ENCODE measurements at places on chromosomes 6 and 20.

- DNase-seq, result no peak
Measured at GRCh38 chr20:39412091-39412490, 449.9 kb downstream of the DHX35 start.

GRCh38 chr6:67458265-67458664, 1176.8 kb upstream of the ADGRB3 start:
- DNase-seq, result no peak

- no peak for DNase-seq
Measured at GRCh38 chr6:160685762-160686450, 16.1 kb upstream of the PLG start.

DNA sequence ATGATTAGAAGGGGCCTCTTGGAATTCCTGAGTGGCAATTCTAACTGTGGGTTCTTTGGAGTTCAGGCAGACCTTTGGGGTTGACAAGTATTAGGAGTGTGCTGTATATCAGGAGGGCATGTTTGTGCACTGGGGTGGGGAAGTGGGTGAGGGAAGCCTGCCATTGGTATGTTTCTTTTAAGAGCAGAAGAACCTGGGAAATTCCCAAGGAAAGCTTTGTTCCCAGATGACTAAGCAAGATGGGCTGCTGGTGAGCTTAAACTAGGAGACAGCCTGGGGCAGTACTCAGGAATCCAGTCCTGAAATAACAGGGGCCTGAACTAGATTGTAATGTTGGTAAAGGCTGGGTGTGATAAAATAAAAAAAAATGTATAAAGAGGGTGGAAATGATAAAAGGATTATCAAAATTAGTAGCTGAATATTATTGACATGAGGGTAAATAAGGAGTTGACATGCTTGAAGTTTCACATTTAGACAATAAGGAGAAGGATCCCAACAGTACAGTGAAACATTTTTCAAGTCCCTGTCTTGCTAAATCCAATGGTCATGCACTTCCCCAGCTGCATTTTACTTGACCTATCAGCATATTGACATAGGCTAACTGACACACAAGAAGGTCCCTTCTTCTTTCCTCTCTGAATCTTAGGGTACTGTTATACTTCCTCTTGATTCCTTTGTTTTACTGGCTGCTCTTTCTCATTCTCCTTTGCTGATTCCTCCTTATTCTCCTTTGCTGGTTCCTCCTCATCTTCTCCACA, 18.4 kb upstream of the IFNGR1 start:
- no peak for DNase-seq

GRCh38 chr20:2210646-2211552, 84.9 kb upstream of the TGM3 start:
- DNase-seq, result peak; percentile 20

GRCh38 chr6:170313716-170314295, 7.2 kb downstream of the FAM120B start:
- no peak for DNase-seq

GRCh38 chr20:43387737-43388136, 70.0 kb upstream of the SRSF6 start:
- DNase-seq, result no peak

DNA sequence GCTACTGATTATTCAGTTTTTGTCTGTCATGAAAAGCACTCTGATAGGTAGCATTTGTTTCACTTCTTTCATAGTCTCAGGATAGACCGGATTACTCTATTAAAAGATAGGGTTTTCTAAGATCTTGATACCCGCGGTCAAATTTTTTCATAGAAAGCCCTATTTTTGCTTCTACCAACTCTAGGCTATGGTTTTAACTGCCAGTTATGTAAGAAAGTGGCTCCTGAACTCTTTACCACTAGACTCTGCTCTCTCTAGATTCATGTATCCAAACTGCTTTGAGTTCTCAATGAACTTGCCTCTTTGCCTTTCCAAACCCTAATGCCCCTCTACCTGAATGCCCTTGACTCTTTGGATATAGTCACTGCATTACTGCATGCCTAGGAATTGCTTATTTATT, 70.3 kb downstream of the HIVEP1 start:
- no peak for DNase-seq

GRCh38 chr6:111668410-111668809, 62.7 kb upstream of the TRAF3IP2 start:
- no peak for DNase-seq

GRCh38 chr6:128168244-128168643, 267.4 kb upstream of the THEMIS start:
- no peak for DNase-seq

- no peak for DNase-seq
Measured at GRCh38 chr6:166375013-166375412, 7.7 kb downstream of the MPC1 start.

DNA sequence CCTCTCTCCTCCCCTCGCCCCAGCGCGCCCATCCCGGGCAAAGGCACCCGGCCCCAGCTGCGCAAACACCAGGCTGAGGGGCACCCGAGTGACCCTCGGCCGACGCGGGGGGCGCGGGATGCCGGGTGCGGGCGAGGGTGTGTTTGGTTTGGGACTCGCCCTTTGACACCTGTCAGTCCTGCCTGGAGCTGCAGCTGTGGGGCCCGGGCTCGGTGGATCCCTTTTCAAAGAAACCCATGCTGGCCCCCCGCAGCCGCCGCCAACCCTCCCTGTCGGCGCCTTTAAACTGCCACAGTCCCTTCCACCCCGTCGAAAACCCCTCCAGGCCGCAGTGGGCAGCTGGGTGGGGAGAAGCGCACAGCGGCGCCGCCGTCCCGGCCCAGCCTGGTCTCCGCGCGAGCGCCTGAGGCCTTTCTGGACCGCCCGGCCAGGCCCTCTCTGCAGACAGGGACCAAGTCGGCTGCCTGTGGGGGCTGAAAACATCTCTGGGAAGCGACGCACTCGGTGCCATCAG, 5.5 kb downstream of the FOXQ1 start:
- no peak for DNase-seq
